LNCaP clone FGC (cell line): ENCODE measurements at places on chromosomes 16 and 17.

DNA sequence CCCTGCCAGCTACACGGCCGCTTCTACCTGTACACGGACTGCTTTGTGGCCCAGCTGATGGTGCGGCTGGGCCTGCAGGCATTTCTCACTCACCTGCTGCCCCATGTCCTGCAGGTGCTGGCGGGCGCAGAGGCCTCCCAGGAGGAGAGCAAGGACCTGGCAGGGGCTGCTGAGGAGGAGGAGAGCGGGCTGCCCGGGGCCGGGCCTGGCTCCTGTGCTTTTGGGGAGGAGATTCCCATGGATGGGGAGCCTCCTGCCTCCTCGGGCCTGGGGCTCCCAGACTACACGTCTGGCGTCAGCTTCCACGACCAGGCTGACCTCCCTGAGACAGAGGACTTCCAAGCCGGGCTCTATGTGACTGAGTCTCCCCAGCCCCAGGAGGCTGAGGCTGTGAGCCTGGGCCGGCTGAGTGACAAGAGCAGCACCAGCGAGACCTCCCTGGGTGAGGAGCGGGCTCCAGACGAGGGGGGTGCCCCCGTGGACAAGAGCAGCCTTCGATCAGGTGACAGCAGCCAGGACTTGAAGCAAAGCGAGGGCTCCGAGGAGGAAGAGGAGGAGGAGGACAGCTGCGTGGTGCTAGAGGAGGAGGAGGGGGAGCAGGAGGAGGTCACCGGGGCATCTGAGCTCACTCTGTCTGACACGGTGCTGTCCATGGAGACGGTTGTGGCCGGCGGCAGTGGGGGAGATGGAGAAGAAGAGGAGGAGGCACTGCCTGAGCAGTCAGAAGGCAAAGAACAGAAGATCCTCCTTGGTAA, 3.5 kb downstream of the WDR81 start:
- no peak for DNase-seq

DNA sequence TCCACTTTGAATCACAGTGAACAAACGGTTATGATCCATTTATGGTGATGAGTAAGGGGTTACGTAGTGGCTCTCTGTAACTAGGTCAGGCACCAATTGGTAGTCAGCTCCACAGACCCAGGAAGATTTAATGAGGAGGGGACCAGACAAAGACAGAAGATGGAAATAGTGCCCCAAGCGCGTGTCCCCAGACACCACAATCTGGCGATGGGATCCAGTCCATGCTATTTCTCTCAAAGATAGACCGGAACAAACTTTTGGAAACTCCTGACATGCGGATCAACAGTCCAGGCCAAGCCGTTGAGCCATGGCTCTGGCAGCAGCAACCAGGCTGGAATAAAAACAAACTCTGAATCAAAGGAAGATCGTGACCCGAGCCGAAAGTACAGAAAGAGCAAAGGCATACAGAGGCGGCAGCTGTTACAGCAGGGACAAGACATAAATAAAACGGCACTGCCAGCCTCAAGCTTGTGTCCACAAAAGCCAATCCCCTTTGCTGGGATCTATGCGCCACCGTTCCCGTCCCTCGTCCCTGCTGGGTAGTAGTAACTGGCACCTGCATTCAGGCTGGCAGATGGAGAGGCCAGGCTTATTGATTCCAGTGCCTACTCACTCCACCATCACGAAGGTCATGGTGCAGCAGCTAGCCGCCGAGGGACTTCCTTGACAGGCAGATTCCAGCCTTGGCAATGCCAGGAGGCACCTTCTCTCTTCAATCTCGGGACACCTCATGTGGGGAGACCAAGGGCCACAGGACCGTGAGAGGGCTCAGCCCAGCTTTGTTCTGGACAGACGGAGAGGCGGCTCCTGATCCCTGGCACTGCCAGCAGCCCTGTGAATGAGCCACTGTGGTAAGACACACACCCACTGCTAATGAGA, 50.2 kb downstream of the CDH11 start:
- DNase-seq = no peak

DNA sequence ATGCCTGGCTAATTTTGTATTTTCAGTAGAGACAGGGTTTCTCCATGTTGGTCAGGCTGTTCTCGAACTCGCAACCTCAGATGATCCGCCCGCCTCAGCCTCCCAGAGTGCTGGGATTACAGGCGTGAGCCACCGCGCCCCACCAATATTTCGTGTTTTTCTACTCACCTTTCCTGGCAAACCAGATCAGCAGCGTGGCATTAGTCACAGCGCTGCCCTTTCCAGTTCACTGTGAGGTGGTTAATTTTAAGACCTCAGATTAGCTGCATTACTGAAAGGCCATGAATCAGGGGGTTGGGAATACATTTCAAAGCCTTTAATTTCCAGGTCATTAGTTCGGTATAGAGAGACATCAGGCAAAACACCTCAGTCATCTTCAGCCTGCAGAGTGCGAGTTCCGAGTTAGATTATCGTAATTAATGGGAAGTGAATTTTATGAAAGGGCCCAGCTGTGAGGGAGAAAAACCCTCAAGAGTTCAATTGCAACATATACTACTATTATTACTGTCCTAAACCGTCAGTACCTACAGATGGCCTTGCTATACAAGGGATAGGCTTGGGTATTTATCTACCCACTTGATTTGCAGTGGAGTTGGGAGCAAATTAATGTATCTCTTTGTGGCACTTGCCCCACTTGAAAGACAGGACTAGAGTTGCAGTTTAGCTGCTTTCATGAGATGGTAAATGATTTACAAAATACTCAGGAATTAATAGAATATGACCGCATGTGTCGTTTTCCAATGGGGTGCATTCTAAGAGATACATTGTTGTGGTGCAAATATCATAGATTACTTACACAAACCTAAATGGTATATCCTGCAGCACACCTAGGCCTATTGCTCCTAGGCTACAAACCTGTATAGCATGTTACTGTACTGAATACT, 2.1 kb upstream of the USP32 start:
- DNase-seq = no peak

GRCh38 chr16:49556606-49557446, 183.2 kb downstream of the C16orf78 start:
- DNase-seq = peak; percentile 8

GRCh38 chr16:10335681-10336080, 50.2 kb upstream of the ATF7IP2 start:
- DNase-seq = no peak

- DNase-seq = no peak
These were observed 19.7 kb downstream of the DHRS7B start for GRCh38 chr17:21146362-21147015.

- DNase-seq = no peak
These were observed 447.3 kb upstream of the MAF start for GRCh38 chr16:80047842-80048241.
